Airway epithelial cell (primary cell): ENCODE measurements at places on chromosomes 3 and 15. TPM values are rescaled to one million over a fixed set of nuclear protein-coding genes. Genes with fewer than 3 reads are reported as not detected.

LRRIQ4 gene
- not detected in 2 replicates for total RNA-seq

PRICKLE2 gene
- 5.7 and 9.2 TPM in 2 replicates for total RNA-seq

CMTM7 gene
- 27.1 and 32.7 TPM in 2 replicates for total RNA-seq

ABHD2 gene
- total RNA-seq = 33.1 and 43.4 TPM in 2 replicates

MEIS2 gene
- 6.3 and 10.1 TPM in 2 replicates for total RNA-seq

MUSTN1 gene
- total RNA-seq = 0.79 TPM in 1 of 2 replicates, not detected in the other

MST1 gene
- 3.5 and 4.2 TPM in 2 replicates for total RNA-seq

SCAMP2 gene
- total RNA-seq = 50.1 and 89.9 TPM in 2 replicates

CSTA gene
- 1,450 and 1,557 TPM in 2 replicates for total RNA-seq

SLC9A9 gene
- 1.8 and 4.2 TPM in 2 replicates for total RNA-seq

INSYN1 gene
- 2.3 and 6.9 TPM in 2 replicates for total RNA-seq

TRPM1 gene
- total RNA-seq = 0.07 TPM in 1 of 2 replicates, not detected in the other

IGSF10 gene
- under 0.01 and 0.07 TPM in 2 replicates for total RNA-seq

DOCK3 gene
- total RNA-seq = 0.42 and 0.49 TPM in 2 replicates

TLR9 gene
- 0.07 TPM in 1 of 2 replicates, not detected in the other for total RNA-seq

PCBP4 gene
- 52.3 and 62.6 TPM in 2 replicates for total RNA-seq

CFAP100 gene
- not detected in 2 replicates for total RNA-seq

SLC12A1 gene
- not detected in 2 replicates for total RNA-seq

LTK gene
- 0.05 and 0.35 TPM in 2 replicates for total RNA-seq

MFAP1 gene
- 18.4 and 24.4 TPM in 2 replicates for total RNA-seq

AGBL1 gene
- not detected in 2 replicates for total RNA-seq

KY gene
- not detected in 2 replicates for total RNA-seq

GOLGA6L4 gene
- 0.42 and 0.46 TPM in 2 replicates for total RNA-seq

PLA2G4E gene
- 3.7 and 5.1 TPM in 2 replicates for total RNA-seq

GHSR gene
- total RNA-seq = not detected in 2 replicates

ASB14 gene
- not detected in 2 replicates for total RNA-seq

SERPINI2 gene
- total RNA-seq = not detected in 2 replicates

RNF111 gene
- 11.0 and 19.6 TPM in 2 replicates for total RNA-seq

SMCO1 gene
- total RNA-seq = not detected in 2 replicates

GALNT15 gene
- 0.14 and 0.42 TPM in 2 replicates for total RNA-seq
